ENCODE measurements at places on chromosomes 4 and X.

DNA sequence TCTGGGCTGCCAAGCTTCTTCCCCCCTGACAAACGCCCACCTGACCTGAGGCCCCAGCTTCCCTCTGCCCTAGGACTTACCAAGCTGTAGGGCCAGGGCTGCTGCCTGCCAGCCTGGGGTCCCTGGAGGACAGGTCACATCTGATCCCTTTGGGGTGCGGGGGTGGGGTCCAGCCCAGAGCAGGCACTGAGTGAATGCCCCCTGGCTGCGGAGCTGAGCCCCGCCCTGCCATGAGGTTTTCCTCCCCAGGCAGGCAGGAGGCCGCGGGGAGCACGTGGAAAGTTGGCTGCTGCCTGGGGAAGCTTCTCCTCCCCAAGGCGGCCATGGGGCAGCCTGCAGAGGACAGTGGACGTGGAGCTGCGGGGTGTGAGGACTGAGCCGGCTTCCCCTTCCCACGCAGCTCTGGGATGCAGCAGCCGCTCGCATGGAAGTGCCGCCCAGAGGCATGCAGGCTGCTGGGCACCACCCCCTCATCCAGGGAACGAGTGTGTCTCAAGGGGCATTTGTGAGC lies 37.0 kb downstream of the HTRA3 start:
- DNase-seq: no peak

DNA sequence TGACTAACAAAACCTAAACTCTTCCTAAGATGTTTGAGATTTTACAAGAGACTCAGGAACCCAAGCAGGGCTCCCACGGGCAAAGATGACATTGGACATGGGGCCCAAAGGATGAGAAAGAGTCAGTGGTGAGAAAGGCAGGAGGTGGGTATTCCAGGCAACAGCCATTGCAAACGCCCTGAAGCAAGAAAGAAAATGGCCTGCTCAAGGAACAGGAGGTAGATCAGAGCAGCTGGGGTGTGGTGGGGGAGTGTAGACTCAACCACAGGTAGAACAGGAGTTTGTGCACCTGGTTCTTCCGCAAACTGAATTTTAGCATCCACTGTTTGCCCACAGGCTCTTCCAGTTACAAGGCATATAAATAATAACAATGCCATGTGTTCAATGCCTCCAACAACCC lies 3.3 kb downstream of the PPP2R2C start:
- DNase-seq: no peak

- no peak for DNase-seq
Observed at GRCh38 chr4:184776821-184777220, 42.9 kb upstream of the CENPU start.

DNA sequence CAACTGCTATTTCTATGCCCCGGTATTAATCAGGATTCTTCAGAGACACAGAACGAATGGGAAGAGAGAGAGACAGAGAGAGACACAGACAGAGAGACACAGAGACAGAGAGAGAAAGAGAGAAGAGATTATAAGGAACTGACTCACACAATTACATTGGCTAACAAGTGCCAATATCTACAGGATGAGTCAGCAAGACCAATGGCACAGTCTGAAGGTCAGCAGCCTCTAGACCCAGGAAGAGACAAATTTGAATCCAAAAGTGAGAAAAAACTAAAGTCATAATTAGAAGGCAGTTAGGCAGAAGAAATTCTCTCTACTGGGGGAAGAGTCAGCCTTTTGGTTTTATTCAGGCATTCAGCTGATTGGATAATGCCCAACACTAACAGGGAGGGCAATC lies 187.3 kb downstream of the MAB21L2 start:
- peak; percentile 47 for DNase-seq

- no peak for DNase-seq
Observed at GRCh38 chr4:72770708-72771107, 201.7 kb upstream of the ADAMTS3 start.

GRCh38 chr4:48546336-48546735 lies 56.3 kb downstream of the ZAR1 start:
- DNase-seq: peak; percentile 64

DNA sequence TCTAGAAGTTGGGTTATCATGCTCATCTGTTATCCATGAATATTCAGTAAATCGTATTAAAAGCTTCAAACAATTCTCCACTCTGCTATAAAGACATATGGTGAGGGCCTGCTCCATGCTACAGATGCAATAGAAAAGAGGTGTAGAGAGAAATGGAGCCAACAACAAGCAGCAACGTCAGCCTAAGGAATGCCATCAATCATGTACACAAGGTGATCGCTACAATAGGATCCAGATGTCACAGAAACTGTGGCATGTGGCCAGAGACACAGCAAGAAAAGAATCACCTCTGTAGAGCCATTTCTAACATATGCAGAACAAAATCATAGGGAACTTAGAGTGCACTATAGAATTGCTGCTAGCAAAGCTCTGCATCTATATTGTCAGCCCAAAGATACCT lies 1188.1 kb downstream of the PCDH7 start:
- no peak for DNase-seq

DNA sequence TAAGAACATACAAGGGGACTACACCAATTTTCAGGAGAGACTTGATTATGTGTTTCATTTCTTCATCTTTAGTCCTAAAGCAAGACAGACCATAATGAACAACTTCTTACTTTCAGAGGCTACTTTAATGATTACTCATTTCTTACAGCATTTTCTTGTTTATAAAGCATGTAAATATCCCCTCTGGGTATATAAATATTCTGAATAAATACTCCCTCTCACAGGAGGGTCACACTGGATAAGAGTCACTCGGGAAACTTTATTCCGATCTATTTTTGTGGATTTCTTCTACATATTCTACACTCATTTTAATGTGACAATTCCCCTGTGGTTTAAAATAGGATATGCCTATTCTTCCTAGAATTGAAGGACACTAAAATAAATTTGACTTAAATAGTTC lies 228.9 kb upstream of the RPS6KA3 start:
- no peak for DNase-seq

GRCh38 chr4:77036206-77036605 lies 39.6 kb downstream of the CCNI start:
- no peak for DNase-seq

DNA sequence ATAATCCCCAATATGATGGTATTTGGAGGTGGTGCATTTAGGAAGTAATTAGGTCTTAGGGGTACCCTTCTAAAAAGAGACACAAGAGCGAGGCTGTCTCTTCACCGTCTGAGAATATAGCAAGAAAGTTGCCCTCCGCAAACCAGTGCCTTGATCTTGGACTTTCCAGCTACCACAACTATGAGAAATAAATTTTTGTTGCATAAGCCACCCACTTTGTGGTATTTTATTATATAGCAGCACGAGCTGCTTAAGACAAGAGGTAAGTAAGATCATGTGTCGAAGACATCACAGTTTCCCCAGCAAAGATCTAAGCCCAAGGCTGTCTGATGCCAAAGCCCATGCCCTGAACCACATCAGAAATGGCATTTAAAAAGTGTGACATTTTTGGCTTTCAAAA lies 9.6 kb upstream of the EXOSC9 start:
- DNase-seq: no peak

DNA sequence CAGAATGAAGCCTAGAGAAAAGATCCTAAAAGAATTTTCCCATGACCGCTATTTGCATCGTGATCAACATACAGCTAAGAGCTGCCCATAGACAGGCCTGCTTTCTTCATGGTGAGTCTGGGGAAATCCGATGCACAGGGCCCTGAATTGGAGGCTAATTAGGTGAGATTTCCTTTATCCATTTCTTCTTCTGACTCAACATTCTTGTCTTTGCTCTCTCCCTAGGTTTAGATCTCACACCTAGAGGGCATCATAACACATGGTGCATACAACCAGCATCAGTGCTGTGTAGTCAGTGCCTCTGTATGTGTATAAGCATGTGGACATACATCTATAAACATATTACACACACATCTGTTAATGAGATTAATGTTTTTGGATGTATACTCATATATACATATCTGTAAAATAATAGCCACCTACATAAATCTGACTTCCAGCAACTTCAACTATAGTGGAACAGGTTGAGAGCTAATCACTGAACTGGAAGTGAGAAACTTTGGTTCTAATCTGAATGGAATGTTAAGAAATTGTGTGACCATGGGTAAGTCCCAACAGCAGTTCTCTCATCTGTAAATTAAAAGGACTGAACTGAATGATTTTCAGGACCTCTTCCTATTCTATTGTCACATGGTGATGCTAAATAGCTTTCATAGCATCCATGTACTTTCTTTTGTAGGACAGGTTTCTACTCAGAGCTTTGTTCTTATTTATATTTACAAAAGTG lies 17.5 kb downstream of the GATB start:
- DNase-seq: no peak

- DNase-seq: no peak
Observed at GRCh38 chr4:136484996-136485395, 1047.3 kb downstream of the PCDH18 start.

GRCh38 chrX:112968351-112969133 lies 127.9 kb upstream of the AMOT start:
- no peak for DNase-seq

DNA sequence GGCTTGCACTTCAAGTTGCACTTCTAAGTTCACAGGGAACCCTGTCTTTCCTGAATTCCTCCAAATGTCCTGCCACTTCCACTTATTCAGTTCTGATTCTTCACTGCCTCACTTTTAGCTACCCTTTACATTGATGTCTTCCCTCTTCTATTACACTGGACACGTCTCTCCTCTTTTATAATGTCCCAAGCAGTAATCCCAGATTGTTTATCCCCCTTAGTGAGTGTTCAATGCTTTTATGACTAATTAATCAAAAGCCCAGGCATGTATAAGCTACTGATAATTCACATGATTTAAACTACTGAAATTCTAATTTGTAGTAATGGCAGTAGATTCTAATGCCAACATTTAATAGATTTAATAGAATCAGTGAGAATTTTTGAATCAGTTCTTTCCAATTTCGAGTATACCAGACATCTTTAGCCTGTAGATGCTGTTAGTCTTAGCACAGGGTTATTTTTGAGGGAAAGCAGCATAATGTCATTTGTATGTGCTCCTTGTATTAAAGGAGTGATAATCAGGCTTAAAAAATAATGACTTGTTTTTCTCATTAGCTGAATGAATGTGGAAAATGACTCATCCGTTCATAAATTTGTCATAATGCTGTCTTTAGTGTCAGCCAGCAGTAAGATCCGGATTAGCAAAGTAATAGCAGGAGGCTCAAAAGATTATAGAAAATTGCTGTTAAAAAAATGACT lies 703.1 kb downstream of the CENPC start:
- no peak for DNase-seq

DNA sequence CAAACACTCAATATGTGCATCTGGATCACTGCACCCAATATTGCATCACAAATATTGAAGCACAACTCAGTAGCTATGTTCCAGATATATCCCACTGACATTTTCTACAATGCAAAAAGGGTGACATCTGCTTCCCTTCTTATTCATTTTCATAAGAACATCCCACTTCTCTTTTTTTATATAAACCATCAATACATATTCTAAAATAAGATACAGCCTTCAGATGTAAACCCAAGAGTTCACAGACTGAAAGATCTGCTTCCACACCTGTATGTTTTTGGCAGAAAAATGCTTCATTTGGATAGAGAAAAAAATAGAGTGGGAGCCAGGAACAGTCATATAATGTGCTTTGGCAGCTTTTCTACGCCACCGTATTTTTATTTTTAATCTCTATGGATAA lies 815.6 kb upstream of the ADGRL3 start:
- DNase-seq: no peak

GRCh38 chr4:10006231-10006600 lies 15.1 kb downstream of the SLC2A9 start:
- DNase-seq: no peak

DNA sequence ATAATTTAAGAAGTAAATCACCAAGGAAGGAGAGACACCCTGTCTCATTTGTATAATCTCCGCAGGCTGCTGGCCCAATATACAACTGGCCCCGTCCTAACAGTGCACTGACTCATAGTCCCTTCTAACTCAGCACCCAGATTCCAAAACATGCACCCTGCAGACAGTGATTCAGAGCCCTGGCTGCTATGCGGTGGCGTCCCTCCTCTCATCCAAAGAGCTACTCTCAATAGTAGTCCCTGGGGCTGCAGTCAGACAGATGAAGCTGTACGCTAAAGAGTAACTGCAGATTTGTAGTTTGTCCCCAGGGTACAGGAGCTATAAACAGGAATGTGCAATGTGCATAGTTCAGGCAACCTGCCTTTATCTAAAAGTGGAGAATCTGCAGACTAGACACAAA lies 23.0 kb downstream of the GABRA3 start:
- no peak for DNase-seq

GRCh38 chr4:19496756-19497155 lies 754.9 kb upstream of the SLIT2 start:
- no peak for DNase-seq

- DNase-seq: peak; percentile 86
Observed at GRCh38 chr4:78612398-78613178, 61.0 kb downstream of the ANXA3 start.
